ENCODE measurements at places on chromosomes 1 and 21.
A peak's percentile ranks its signal among the peaks of the same experiment; 100 is the strongest.

DNA sequence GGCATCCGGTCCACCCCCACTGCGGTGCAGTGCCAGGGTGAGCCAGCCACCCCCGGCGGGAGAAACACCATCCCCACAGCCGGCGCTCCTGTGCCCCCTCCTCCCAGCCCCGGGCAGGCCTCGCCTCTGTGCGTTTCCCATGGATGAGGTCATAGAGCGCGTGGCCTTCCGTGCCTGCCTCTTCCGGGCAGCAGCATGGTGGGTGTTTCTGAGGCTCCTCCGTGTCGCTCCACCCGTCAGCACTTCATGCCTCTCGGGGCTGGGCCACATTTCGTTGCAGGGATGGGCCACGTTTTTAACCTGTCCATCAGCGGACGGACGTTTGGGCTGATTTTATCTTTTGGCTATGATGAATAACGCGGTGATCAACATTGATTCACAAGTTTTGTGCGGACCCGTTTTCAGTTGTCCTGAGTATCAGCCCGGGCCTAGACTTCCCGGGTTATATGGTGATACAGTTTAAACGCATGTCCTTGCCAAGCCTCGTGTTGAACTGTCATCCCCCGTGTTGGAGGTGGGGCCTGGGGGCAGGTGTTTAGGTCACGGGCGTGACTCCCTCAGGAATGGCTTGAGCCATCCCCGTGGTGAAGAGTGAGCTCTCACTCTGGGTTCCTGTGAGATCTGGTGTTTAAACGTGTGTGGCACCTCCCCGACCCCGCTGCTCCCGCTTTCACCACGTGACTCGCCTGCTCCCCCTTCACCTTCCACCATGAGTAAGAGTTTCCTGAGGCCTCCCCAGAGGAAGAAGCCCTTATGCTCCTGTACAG, 64.8 kb downstream of the SLX9 start:
- H3K27me3 ChIP-seq: no peaks in the 10 kb centered on the region
- no peak for DNase-seq
- no peak overlapping the region for H3K27ac ChIP-seq

DNA sequence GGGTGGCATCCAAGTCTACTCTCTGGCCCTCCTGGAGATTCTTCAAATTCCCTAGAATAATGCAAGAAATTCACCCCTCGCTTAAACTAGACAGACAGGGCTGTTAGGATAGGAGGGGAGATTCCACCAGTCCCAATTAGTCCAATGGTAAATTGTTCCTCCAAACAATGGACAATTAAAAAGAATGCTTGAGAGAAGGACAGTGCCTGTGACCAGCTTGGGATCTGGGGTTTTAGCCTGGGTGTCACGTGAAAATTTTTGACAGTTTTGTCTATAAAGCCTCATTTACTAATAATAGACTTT, 177.7 kb upstream of the RAB4A start:
- H3K4me1 ChIP-seq: peaks cover 11% of the 10 kb centered on the region
- H3K4me3 ChIP-seq: no peak overlapping the region
- H3K27ac ChIP-seq: no peak overlapping the region
- H3K27me3 ChIP-seq: no peaks in the 10 kb centered on the region

GRCh38 chr1:169517558-169518186, 31.9 kb upstream of the SLC19A2 start:
- H3K27ac ChIP-seq: no peak overlapping the region
- no peaks in the 10 kb centered on the region for H3K36me3 ChIP-seq
- H3K4me3 ChIP-seq: no peak overlapping the region
- H3K27me3 ChIP-seq: no peaks in the 10 kb centered on the region

DNA sequence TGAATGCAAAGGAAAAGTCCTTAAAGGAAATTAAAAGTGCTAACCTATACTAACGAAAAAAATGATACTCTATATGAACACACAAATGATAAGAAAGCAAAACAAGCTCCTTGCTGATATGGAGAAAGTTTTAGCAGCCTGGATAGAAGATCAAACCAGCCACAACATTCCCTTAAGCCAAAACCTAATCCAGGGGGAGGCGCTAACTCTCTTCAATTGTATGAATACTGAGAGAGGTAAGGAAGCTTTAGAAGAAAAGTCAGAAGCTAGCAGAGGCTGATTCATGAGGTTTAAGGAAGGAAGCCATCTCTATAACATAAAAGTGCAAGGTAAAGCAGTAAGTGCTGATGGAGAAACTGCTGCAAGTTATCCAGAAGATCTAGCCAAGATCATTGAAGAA, 3.4 kb downstream of the KRTAP23-1 start:
- H3K36me3 ChIP-seq: no peaks in the 10 kb centered on the region
- no peak overlapping the region for H3K27ac ChIP-seq
- DNase-seq: no peak
- no peaks in the 10 kb centered on the region for H3K27me3 ChIP-seq
- H3K4me1 ChIP-seq: no peaks in the 10 kb centered on the region
- H3K4me3 ChIP-seq: no peak overlapping the region

GRCh38 chr1:58968360-58968952, 184.6 kb upstream of the JUN start:
- no peak for DNase-seq
- peak overlapping the region; percentile 65 for H3K27ac ChIP-seq
- H3K36me3 ChIP-seq: no peaks in the 10 kb centered on the region
- H3K4me1 ChIP-seq: peaks cover 39% of the 10 kb centered on the region

- H3K4me3 ChIP-seq: no peak within 1 kb of the TSS
- no peaks in the 10 kb centered on the region for H3K36me3 ChIP-seq
- peaks cover 14% of the 10 kb centered on the region for H3K27me3 ChIP-seq
- no peaks in the 10 kb centered on the region for H3K4me1 ChIP-seq
- H3K27ac ChIP-seq: no peak within 1 kb of the TSS
Observed at GRCh38 chr1:78490861-78491450, at the start of gene PTGFR. Gene PTGFR (plus strand): TSS chr1:78490974. CDS start chr1:78492744, 1,770 bp downstream.

- no peak for DNase-seq
- no peak overlapping the region for H3K27ac ChIP-seq
- H3K27me3 ChIP-seq: peaks cover 62% of the 10 kb centered on the region
Observed at GRCh38 chr1:202214089-202214843, 20.7 kb downstream of the LGR6 start.

DNA sequence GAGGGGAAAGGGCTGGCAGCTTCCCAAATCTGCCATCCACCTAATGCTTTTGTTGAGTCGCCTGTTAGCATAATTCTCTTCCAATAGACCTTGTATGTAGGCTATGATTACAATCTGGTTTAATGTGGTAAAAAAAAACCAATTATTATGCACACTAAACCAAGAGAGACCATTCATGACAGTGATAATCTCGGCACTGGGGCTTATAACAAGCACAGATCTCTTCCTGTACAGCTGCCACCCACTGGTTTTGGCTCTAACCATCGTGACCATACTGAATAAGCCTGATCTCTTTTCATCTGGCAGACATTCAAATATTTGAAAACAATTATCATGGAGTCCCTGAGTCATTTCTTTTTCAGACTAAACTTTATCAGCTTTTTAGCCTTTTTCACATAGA, 12.0 kb upstream of the SYT14 start:
- no peak for DNase-seq
- no peak overlapping the region for H3K27ac ChIP-seq
- H3K27me3 ChIP-seq: peaks cover 3% of the 10 kb centered on the region
- H3K36me3 ChIP-seq: no peaks in the 10 kb centered on the region
- H3K4me3 ChIP-seq: no peak overlapping the region
- no peaks in the 10 kb centered on the region for H3K4me1 ChIP-seq

- H3K27me3 ChIP-seq: no peaks in the 10 kb centered on the region
- no peak for DNase-seq
- H3K36me3 ChIP-seq: no peaks in the 10 kb centered on the region
Observed at GRCh38 chr1:221418346-221418745, 323.5 kb downstream of the DUSP10 start.

- no peaks in the 10 kb centered on the region for H3K4me1 ChIP-seq
- H3K27ac ChIP-seq: no peak overlapping the region
- H3K36me3 ChIP-seq: no peaks in the 10 kb centered on the region
- no peak overlapping the region for H3K4me3 ChIP-seq
Observed at GRCh38 chr21:38219049-38219628, 37.7 kb upstream of the KCNJ15 start.

GRCh38 chr1:84919461-84919970, 26.5 kb upstream of the LPAR3 start:
- no peak overlapping the region for H3K27ac ChIP-seq
- no peaks in the 10 kb centered on the region for H3K4me1 ChIP-seq
- no peaks in the 10 kb centered on the region for H3K36me3 ChIP-seq
- DNase-seq: no peak
- H3K27me3 ChIP-seq: no peaks in the 10 kb centered on the region
- H3K4me3 ChIP-seq: no peak overlapping the region

DNA sequence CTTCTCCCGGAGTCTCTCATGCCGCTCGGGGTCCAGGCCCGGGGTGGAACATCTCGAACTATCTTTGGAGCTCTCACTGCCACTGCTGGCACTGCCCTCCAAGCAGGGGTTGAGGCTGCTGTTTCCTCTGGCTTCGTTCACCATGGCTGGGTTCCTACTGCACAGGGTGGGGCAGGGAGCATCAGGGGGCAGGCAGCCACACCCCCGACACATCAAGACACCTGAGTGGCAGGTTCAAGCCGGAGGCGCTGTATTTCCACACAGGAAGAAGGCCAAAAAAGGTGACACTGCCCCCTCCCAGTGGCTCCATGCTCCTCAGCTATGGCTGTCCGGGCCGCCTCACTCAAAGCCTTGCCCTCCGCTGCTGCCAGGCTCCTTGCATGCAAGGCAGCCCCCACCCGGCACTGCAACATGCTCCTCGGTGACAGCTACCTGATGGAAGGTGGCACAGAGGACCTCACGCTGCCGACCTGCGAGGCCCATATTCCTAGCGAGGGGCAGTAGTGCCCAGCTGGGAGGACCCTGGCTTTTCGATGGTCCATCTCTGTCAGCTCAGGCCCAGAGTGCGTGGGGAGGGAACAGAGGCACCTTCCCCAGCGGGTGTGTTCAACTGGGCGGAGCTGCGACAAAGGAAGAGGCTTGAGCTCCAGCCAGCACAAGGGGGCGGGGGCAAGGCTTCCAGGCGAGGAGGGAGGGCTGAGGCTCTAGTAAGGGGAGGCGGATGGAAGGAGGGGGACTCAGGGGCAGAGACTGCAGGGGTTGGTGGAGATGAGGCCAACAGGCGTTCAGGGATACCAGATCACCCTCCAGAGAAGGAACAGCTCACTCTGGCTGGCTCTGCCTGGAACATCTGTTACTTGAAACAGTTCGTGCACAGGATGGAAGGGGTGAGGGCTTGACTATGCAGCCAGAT, 2.5 kb downstream of the MTHFR start:
- H3K27ac ChIP-seq: peak overlapping the region; percentile 19
- DNase-seq: peak; percentile 56
- peaks cover 46% of the 10 kb centered on the region for H3K4me1 ChIP-seq
- H3K27me3 ChIP-seq: no peaks in the 10 kb centered on the region
- peak overlapping the region; percentile 57 for H3K4me3 ChIP-seq

- no peaks in the 10 kb centered on the region for H3K36me3 ChIP-seq
- no peak overlapping the region for H3K4me3 ChIP-seq
- H3K27me3 ChIP-seq: peaks cover 39% of the 10 kb centered on the region
- H3K27ac ChIP-seq: no peak overlapping the region
- H3K4me1 ChIP-seq: no peaks in the 10 kb centered on the region
Observed at GRCh38 chr1:201426479-201427310, 5.2 kb upstream of the TNNI1 start.

DNA sequence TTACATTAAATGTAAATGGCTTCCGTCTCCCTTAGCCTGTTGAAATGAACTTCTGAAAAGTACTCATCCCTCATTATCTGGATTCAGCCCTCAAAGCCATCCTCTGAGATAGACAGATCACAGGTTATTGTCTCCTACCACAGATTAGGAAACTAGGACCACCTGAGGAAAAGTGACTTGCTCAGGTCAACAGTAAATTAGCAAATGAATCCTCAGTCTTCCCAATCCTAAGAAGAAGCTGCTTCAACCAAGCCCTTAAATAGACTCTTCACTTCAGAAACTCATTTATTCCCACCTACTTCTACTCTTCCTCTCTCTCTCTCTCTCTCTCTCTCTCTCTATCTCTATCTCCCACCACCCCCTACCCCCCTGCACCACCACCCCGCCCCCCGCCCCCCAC, 152.3 kb downstream of the DMRTA2 start:
- H3K27me3 ChIP-seq: peaks cover 16% of the 10 kb centered on the region
- no peak overlapping the region for H3K27ac ChIP-seq
- no peak for DNase-seq
- H3K4me1 ChIP-seq: no peaks in the 10 kb centered on the region

DNA sequence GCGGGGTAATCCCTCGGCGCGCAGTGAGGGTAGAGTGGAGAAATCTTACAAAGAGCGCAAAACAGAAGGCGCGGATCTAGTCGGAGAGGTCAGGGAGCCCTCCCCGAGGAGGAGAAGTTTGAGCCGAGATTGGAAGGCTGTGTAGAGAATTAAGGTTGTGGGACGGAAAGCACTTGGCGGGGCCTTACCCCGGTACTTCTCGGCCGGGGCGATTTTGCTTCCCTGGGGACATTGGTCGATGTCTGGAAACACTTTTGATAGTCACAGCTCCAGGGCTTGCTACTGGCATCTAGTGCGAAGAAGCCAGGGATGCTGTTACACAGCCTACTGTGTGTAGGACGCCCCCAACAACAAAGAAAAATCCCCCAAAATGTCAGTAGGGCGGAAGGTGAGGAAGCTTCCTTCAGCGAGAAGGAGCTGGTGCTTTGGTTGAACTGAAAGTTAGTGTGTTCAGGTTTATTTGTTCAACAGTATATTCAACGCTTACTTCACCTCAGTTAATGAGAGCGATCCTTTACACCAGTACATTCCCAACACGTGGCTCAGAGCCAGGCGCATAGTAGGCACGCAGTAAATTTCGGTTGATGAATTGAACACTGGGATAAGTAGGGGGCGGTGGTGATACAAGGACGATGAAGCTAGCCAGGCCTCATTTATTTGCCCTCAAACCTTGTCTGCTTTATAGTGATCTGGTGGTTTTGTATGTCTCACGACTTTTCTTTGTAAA, 807 bp downstream of the CEP85 start:
- H3K36me3 ChIP-seq: no peaks in the 10 kb centered on the region
- H3K4me1 ChIP-seq: peaks cover 16% of the 10 kb centered on the region
- H3K27me3 ChIP-seq: no peaks in the 10 kb centered on the region
- DNase-seq: no peak
- H3K27ac ChIP-seq: peak overlapping the region; percentile 79

GRCh38 chr1:155208541-155209311, at the start of gene MTX1:
Gene MTX1 (plus strand): TSS chr1:155208695. CDS start chr1:155208805, 110 bp downstream.
- H3K27me3 ChIP-seq: no peaks in the 10 kb centered on the region
- H3K4me1 ChIP-seq: peaks cover 30% of the 10 kb centered on the region
- peak within 1 kb of the TSS; percentile 87 for H3K4me3 ChIP-seq
- peak within 1 kb of the TSS; percentile 100 for H3K27ac ChIP-seq
- peak; percentile 90 for DNase-seq

DNA sequence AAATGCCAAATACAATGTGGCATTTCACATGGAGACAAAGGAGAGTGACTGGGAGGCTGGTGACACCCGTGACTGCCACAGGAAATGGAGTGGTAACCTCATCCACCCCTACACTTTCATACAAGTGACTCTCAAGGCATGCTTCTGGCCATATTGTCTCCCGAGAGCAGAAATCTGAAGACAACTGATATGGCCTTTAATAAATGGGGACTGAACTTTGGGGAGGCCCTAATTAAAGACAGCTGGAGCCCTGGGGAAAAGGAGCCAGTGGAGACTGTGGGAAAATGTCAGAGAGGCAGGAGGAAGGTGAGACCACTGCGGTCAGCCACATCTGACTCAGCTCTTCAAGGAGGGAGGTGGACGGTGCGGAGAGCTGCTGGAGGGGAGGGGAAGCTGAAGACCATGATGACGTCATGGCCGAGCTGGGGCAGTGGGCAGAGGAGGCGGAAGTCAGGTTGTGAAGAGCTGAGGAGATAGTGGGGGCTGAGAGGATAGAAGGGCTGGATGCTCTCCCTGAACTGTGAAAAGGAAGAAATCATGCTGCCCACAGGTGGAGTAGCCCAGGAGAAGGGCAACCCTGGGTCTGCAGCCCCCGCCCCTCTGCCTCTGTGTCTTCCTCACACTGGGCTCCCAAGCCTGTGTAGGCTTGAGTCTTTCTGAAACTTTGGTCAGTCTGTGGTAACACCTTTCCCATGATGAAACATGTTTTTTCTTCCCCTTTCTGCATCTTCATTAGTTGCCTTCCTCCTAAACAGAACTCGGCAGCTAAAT, 14.0 kb upstream of the NCF2 start:
- H3K27ac ChIP-seq: no peak overlapping the region
- H3K4me3 ChIP-seq: no peak overlapping the region
